Epithelial cell of proximal tubule (primary cell): ENCODE measurements at places on chromosomes 5 and 9. TPM values are rescaled to one million over a fixed set of nuclear protein-coding genes. Genes with fewer than 3 reads are reported as not detected.

Gene TMEM215
- not detected in 2 replicates for total RNA-seq

Gene C5orf52
- total RNA-seq: not detected in 2 replicates

Gene C9orf153
- not detected in 2 replicates for total RNA-seq

Gene CDH6
- total RNA-seq: 12.5 and 34.9 TPM in 2 replicates

Gene HRCT1
- 0.58 TPM in 1 of 2 replicates, not detected in the other for total RNA-seq

Gene TRPM3
- not detected in 2 replicates for total RNA-seq

Gene NMUR2
- 0.22 TPM in 1 of 2 replicates, not detected in the other for total RNA-seq

Gene SH2D3C
- not detected in 2 replicates for total RNA-seq

Gene SPATA31C1
- total RNA-seq: 0.14 TPM in 1 of 2 replicates, not detected in the other

Gene PCA3
- not detected in 2 replicates for total RNA-seq

Gene LMX1B
- total RNA-seq: 0.07 and 0.52 TPM in 2 replicates

Gene PCDHGA12
- 1.8 and 1.9 TPM in 2 replicates for total RNA-seq

Gene PCDHA9
- total RNA-seq: not detected in 2 replicates

DNA sequence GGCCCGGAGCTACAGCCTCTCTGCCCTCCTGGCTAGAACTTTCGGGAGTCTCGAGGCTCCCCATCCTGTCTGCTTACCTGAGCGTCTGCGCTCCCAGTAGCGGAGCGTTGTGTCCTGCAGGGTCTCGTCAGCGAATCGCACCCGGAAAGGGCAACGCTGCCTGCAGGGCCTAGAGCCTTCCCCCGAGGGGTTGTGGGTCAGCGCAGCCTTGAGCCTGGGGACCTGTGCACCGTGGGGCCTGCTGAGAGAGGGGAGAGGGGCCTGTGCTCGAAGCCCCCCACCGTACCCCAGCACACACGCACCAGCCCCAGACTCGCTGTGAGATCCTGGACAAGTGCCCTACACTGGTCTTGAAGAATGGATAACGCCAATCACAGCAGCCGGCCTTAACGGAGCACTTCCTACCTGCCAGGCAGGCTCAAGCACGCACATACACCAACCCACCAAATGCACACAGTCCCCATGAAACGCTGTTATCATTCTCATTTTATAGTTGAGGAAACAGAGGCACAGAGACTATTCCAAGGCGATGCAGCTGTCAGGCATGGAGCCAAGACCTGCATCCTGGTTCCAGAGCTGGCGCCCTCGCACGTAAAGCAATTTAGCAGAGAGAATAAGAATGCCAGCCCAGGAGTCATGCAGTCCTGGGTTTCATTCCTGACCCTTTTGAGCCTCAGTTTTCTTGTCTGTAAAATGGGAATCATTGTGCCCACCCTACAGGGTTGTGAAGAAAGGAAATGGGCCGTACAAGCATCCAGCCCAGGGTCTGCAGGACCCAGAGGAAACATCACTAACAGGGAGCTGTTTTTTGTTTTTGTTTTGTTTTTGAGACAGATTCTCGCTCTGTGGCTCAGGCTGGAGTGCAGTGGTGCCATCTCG, 5.3 kb downstream of the C9orf50 start:
- DNase-seq: no peak

GRCh38 chr5:127079994-127080491, 6.7 kb upstream of the C5orf63 start:
- DNase-seq: no peak

GRCh38 chr5:158313733-158314464, 455.0 kb upstream of the CLINT1 start:
- DNase-seq: no peak

GRCh38 chr9:79658926-79659325, 87.2 kb downstream of the TLE4 start:
- DNase-seq: no peak

DNA sequence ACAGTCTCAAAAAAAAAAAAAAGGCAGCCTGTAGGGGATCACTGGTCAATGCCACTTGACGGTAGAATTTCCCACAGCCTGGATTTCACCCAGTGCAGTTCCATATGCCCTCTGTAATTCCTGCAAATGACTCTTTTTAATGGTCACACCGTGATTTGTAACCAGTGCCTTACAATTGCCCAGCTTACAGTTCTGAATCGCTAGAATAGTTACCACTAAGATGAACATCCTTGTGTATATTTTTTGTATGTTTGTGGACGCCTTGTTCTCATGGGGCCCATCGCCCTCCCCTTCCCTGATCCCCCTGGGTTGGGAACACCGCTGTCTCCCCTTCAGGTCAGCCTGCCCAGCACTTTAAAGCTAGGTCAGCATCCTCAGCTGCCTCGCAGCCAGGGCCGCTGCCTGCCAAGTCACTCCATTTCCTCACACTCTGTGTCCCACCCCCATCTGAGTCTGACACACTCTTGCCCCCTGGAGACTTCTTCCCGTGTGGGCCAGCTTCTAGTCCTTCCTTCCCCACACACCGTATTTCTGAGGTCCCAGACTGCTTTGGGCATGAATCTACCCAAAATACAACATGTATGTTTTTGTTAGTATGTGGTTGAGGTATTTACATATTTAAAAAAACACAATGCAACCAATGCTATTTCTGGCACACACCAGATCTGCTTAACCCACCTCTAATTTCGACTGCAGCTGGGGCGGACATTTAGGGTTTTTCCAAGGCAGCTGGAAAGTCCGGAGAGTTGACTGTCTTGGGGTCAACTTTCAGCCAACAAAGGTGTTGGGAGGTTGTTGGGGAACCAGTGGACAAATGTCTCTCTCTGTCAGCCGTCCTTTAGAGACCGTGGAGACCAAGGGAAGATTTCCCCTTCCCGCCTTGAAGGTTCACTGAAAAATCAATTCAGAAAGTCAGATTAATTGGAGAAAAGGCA, 120.5 kb upstream of the NEK6 start:
- DNase-seq: no peak

DNA sequence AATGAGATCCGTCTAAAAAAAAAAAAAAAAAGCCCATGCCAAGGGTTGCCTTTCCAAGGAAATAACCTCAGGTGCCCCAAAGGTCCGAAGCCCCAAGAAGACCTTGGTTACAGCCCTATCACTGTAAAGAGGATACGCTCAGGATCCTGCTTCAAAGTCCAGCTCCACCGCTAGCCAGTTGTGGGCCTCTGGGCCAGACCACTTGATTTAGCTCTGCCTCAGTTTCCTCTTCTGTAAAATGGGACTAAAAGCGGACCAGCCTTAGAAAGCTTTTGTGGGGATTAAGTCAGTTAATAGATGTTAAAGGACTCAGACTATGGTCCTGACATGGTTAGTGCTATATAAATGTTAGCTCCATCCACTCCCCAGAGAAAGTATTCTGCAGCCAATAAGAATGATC, 48.7 kb upstream of the ORM1 start:
- no peak for DNase-seq

GRCh38 chr5:74589204-74590056, 51.1 kb downstream of the ENC1 start:
- no peak for DNase-seq

DNA sequence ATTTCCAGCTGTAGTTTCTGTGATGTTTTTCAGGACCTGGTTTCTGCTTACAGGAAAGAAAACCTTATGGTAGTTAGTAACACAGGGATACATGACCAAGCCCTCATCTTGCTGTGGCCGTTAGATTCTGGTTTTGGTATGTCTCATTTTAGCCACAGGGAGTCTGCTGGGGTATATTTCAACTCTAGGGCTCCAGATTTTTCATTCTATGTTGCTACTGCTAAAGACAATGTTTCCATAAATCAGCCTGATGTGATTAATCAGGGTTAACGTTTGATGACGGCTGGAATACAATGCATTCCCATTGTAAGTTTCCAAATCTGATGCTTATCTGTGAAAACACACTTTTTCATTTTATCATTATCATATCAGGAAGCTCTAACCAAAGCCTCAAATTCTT, 48.2 kb downstream of the P4HA2 start:
- DNase-seq: no peak

- no peak for DNase-seq
These were observed 94.5 kb downstream of the EDIL3 start for GRCh38 chr5:84290161-84290560.

- no peak for DNase-seq
These were observed 1.2 kb upstream of the CEMIP2 start for GRCh38 chr9:71769175-71770161.

DNA sequence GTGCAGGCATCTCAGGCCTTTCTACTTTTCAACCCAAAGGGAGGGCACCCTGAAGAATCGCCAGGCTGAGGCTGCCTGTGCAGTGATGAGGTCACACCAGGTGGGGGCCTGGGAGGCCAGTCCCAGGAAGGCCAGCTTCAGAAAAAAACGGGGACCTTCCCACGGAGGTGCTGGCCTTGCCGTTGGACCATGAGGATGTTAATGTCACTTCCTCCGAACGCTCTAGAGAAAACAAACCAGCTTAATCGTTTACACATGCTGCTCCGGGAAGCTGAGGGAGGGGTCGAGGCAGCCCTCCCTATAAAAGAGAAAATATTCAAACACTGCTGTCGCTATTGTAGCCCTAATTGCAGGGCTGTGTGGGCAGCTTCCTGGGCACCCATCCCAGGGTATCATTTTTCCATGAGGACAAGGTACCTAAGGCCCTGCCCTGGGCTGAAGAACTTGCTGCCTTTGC, 27.0 kb downstream of the PTGES start:
- DNase-seq: no peak

DNA sequence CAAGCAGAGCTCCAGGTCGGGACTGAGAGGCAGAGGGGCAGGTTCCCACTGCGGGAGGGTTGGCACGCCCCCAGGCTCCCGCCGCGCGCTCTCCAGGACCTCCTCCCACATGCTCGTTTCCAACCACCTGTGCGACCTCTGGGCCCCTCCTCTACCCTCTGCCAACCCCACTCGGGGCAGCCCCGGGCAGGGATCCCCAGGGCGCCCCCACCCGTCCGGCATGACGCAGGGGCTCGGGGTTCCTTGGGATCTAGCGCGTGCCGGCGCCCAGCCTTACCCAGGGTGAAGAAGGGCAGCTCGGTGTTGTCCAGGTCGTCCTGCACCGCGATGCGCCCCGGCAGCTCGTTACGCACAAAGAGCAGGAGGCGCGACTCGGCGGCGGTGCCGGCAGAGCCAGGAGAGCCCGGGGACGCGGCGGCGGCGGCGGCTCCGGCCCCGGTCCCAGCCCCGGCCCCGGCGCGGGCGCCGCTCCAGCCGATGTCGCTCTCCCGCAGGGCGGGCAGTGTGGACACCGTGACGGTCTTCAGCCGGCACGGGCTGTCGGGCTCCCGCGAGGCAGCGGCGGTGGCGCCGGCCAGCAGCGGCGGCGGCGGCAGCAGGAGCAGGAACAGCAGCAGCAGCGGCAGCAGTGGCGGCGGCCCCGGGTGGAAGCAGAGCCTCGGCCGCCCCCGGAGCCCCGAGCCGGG, 494 bp downstream of the ASTN2 start:
- no peak for DNase-seq

DNA sequence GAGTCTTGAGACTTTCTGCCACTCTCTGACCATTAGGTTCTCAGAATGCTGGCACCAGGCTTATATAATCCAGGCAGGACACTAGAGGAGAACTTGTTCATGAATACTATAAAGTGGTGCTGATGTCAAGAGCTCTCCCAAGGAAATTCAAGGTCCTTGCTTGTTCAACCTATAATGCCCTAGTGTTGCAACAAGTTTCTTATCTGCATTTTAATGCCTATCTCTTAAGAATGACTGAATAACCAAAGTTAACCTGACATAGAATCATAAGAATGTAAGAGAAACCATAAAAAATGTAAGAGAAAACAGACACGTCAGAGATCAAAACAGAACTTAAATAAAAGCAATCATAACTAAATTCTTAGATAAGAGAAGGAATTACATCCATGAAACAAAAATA, 640.8 kb upstream of the SGCD start:
- DNase-seq: no peak

- DNase-seq: no peak
These were observed 562.7 kb downstream of the TLE4 start for GRCh38 chr9:80134487-80134886.

DNA sequence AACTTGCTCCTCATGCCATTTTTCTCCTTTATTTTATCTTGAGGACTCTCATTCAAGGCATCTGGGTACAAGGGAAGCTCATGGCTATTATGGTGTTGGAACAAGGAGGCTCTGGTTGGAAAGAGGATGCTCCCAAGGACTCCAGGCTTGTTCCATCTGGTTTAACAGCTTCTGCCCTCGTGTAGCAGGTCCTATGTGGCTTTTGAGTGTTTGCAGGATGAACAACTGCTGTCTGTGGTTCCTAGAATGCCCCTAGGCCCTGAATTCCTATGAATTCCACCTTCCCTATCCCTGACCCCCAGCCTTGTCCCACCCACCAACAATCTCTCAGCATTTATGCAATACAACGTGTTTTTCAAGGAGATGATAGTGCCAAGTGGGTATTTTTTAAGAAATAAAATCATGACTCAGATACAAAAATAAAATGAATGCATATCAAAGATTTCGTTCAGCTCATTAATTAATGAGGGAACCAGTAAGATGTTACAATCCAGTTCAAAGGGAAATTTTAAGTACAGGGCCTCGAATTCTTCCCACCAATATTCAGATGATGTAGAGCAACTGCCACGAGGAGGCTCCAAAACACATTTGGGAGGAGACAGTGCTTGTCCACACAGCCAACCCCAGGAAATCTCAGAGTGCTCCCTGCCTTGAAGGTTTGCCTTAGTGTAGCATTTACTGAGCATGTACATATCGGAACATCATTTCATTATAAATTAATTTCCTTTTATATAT, 182.0 kb downstream of the MUSK start:
- no peak for DNase-seq

GRCh38 chr9:79300068-79300467, 271.7 kb upstream of the TLE4 start:
- no peak for DNase-seq

DNA sequence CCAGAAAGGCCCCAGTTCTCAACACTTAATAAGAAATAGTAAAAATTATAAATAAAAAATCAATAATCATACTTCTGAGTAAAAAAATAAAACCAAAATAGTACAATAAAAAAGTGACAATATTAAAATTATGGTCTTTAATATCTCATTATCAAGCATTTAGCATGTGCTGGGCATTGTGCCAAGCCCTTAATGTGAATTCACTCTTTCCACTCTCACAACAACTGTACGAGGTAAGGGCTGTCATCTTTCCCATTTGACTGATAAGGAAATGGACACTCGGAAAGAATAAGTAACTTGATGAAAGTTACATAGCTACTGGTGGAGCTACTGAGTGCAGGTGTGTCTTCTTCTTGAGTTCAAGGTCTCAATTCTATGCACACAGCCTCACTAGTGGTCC, 43.6 kb downstream of the SEC61B start:
- no peak for DNase-seq

DNA sequence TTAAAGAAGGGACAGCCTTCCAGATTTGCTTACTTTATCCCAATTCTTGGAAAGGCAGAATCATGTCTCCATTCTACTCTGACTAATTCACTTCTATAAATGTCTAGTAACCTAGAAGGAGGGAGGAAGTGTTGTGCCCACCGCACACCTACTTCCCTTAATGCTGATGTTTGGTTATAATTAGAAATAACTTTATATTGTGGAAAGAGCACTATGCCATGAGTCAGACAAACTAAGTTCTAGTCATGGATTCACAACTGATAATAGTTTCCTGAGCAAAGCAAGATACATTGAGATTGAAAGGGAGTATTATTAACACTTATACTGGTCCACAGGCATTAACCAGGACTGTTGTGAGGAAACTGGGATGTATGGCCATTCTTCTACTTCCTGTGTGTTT, 345.9 kb upstream of the RPS23 start:
- no peak for DNase-seq
